CD4-positive, alpha-beta T cell treated with Interleukin-4 for 1 hour (primary cell): ENCODE measurements at places on chromosomes 2 and 18.

GRCh38 chr2:177273408-177273807 is 8.9 kb upstream of the NFE2L2 start:
- DNase-seq, result no peak

DNA sequence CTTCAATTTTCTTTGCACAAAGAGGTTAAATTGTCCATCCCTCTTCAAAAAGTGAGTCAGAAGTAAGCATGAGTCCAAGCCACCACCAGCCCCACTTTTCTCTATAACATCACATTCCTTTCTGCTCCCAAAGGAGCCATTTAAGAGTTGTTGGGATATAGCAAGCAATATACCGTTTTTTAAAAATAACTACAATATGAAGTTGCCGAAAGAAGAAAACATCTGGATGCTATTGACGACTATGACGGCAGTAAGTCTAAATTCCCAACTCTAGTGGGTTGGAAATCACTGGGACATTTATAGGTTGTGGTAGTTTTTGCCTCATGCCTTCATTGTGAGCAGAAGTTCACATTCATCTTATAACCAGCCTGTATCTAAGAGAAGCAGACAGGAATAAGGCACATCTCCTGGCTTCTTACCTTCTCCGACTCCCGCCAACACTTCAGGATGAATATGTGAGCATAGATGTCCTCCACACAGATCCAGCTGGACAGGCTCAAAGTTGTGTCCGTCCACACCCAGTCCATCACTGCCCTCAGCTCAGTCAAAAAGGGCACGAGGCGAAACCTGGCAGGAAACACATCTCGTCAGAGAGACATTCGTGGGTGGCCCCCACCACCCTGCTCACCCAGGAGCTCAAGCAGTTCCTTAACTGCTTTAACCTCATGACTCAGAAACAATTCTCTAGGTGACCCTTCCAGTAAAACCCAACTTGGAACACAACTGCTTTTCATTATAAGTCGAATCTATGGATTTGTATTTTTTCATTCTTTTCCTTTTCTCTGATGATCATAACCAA is 163.6 kb downstream of the NAPG start:
- no peak for DNase-seq

DNA sequence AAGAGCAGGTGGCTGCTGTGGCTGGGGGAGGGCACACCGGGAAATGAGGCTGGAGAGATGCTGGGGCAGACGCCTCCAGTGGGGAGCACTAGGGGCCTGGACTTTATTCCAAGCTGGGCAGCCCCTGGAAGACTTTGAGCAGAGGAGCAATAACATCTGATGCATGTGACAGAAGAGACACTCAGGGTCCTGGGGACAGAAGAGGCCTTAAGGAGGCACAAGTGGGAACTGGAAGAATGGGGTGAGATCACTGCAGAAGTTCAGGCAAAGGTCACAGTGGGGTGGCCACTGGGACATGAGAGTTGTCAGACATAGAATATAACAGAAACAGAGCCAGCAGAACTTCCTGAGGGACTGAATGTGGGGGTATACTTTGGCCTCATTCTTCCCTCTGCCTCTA is 24.0 kb downstream of the TGFA start:
- no peak for DNase-seq

DNA sequence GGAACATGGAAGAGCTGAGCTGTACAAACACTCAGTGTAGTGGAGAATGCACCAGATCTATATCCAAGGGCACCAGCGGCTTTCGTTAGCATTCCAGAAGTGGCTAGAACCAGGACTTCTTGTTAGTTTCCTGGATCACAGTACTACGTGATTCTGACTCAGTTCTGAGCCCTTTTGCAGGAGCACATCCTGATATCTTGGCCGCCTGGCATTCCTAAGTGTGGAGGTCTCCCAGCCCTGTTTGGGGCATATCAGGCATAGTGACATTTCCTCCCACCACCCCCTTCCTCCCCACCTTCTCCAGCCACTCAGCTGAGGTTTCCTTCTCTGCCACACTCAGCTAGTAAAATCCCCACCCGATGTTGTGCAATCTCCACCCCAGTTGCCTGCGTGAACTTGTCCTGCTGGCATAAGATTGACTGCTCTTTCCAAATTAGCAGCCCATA is 63.4 kb downstream of the BMP10 start:
- DNase-seq, result peak; percentile 32

GRCh38 chr2:157257312-157258252 is at the start of gene GALNT5:
Gene GALNT5 (plus strand): TSS chr2:157257705. CDS start chr2:157258083, 378 bp downstream.
- no peak for DNase-seq

- peak; percentile 24 for DNase-seq
These were observed 756 bp downstream of the ABI2 start for GRCh38 chr2:203328760-203329540.
